ENCODE measurements at places on chromosomes 13 and 19.

- DNase-seq = no peak
Measured at GRCh38 chr19:1858412-1859081, 4.8 kb downstream of the KLF16 start.

- DNase-seq = no peak
Measured at GRCh38 chr13:39450176-39450575, 152.8 kb downstream of the LHFPL6 start.

GRCh38 chr13:111927181-111927540 is 139.8 kb upstream of the SOX1 start:
- DNase-seq = no peak

GRCh38 chr13:104006625-104007075 is 940.4 kb upstream of the SLC10A2 start:
- DNase-seq = no peak

- no peak for DNase-seq
Measured at GRCh38 chr13:97757807-97758206, 195.7 kb upstream of the IPO5 start.

GRCh38 chr19:10432736-10433130 is 12.4 kb downstream of the PDE4A start:
- DNase-seq = no peak

- DNase-seq = no peak
Measured at GRCh38 chr19:52307275-52307674, 10.3 kb downstream of the ZNF480 start.

- no peak for DNase-seq
Measured at GRCh38 chr13:34546344-34547250, 395.5 kb upstream of the NBEA start.

DNA sequence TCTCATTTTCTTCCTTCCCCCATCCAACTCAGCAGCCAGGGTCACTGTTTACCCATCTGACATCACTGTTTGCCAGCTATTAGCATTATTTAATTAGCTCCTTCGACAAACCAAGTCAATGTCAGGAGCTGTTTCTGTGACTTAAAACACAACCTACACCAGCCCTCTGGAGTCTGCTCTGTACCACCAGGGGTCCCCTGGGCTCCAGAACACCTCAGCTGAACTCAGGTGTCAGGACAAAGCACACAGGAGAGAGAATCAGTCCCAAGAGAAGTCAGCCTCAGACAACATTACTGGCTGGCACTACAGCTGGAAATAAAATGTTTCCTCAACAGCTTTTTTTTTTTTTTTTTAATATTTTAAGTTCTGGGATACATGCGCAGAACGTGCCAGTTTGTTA is 45.1 kb downstream of the DCLK1 start:
- DNase-seq = no peak

- peak; percentile 75 for DNase-seq
Measured at GRCh38 chr19:872266-872951, 12.9 kb downstream of the CFD start.

DNA sequence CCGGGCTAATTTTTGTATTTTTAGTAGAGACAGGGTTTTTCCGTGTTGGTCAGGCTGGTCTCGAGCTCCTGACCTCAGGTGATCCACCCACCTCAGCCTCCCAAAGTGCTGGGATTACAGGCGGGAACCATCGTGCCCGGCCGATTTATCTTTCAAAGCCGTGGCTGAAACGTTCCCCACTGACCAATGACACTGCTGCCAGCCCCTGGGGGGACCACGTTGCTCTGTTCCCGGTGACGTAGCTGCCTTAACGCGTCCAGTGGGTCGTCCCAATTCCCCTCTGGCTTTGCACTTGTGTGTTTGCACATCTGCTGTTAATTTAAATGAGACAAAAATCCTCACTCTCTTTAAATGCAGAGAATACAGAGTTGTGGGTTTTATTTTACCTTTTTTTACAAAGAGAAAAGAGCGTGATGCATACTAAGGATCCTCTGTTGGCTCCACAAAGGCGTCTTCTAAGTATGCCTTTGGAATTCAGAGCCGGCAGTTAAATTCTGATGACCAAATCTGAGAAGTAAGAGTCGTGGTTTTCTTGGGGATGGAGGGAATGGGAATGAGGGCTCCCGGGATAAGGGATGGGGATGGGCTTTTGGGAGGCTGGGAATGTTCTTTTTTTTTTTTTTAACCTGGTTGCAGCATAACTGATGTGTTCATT is 18.6 kb upstream of the LMTK3 start:
- DNase-seq = no peak

DNA sequence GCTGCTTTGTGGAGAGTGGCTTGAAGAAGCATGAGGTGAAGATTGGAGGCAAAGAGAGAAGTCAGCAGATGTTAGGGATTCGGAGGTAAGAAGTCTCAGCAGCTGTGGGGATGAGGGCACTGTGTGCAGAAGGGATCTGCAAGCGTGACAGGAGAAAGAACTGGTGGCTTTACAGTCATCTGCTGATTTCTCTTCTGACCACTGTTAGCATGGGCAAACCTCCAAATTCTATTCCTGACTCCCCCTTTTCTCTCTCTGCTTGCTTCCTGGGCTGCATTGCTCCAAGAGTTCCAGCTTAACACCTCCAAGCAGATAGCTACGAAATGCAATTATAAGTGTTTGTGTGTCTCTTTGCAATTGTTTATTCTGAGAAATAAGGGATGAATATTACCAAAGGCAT is 159.6 kb downstream of the GGACT start:
- DNase-seq = no peak

GRCh38 chr13:89953581-89953980 is 1393.9 kb upstream of the MIR17HG start:
- no peak for DNase-seq

- no peak for DNase-seq
Measured at GRCh38 chr19:30407068-30407709, 35.0 kb downstream of the ZNF536 start.

DNA sequence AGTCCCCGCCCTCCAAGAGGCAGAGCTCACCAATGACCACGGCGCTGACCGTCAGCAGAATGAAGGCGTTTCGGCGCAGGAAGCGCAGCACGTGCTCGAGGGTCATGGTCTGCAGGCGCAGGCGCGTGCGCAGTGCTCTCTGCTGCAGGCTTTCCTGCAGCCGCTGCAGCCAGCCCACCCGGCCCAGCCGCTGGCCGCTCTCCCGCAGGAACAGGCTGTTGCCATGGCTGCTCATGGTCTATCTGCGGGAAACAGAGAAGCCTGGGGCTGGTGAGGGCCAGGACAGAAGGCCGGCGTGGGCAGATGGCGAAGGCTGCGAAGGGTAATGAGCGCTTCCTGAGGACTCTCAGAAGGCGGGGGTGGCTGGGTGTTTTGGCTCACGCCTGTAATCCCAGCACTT is 7.0 kb downstream of the SLC1A6 start:
- no peak for DNase-seq

- DNase-seq = no peak
Measured at GRCh38 chr13:86318450-86318849, 519.2 kb upstream of the SLITRK6 start.

DNA sequence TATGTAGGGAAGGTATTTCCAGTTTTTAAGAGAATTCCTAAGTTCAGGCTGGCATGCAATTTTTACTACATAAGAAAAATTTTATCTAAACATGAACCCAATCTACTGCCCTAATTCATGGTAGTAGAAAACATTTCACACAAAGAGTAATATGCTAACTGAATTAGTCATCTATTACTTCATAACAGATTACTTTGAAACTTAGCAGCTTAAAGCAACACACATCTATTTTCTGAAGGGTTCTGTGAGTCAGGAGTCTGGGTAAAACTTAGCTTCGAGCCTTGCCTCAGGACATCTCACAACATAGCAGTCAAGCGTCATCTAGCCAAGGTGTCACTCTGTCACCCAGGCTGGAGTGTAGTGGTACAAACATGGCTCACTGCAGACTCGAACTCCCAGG is 537.5 kb downstream of the DCT start:
- no peak for DNase-seq

GRCh38 chr19:49952479-49952836 is 8.5 kb downstream of the SIGLEC11 start:
- no peak for DNase-seq

DNA sequence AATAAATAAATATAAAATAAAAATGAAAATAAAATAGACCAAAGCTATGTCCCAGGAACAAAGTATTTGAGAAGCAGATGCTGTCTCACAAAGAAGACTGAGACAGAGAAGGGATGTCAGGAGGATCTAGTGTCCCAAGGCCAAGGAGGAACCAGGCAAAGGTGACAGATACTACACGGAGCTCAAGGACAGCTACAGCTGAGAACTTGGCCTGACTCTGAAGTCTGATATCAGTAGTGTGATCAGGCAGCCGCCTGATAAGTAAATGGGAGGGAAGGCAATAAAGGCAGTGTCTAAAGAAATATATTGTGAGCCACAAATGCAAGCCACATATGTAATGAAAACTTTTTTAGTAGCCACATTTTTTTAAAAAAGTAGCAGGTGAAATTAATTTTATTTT is 20.4 kb upstream of the NANOS3 start:
- DNase-seq = no peak

- DNase-seq = no peak
Measured at GRCh38 chr13:29785978-29786377, 64.4 kb downstream of the UBL3 start.

- DNase-seq = peak; percentile 80
Measured at GRCh38 chr19:5993648-5994358, 15.9 kb upstream of the RANBP3 start.

GRCh38 chr13:41488124-41488523 is 30.8 kb downstream of the RGCC start:
- no peak for DNase-seq

GRCh38 chr13:32936716-32937115 is 79.5 kb upstream of the KL start:
- DNase-seq = no peak

GRCh38 chr19:49801401-49801888 is 11.6 kb downstream of the FUZ start:
- DNase-seq = peak; percentile 89

- DNase-seq = no peak
Measured at GRCh38 chr13:39540929-39541605, 61.9 kb downstream of the LHFPL6 start.

GRCh38 chr13:102597029-102597961 is 509 bp downstream of the TPP2 start:
- peak; percentile 41 for DNase-seq

GRCh38 chr13:24659239-24659638 is 21.0 kb upstream of the ATP12A start:
- no peak for DNase-seq

GRCh38 chr13:102462570-102462969 is 60.7 kb upstream of the FGF14 start:
- no peak for DNase-seq

DNA sequence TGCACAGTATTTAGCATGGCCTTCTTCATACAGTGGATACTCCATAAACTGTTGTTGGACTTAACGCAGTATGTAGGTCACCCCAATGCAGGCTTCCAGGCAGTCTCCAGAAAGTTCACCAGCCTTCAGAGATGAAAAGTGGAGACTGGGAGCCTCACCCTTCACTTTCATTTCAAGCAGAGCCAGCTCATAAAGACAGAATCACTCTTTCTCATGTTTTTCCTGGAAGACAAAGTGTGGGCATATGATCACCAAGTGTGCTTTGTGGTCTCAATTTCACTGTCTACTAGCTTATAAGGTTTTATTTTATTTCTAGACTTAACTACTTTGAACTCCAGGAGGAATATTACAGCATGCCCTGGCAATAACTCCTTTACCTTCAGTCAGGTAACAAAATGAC is 26.3 kb upstream of the TNFSF11 start:
- no peak for DNase-seq

DNA sequence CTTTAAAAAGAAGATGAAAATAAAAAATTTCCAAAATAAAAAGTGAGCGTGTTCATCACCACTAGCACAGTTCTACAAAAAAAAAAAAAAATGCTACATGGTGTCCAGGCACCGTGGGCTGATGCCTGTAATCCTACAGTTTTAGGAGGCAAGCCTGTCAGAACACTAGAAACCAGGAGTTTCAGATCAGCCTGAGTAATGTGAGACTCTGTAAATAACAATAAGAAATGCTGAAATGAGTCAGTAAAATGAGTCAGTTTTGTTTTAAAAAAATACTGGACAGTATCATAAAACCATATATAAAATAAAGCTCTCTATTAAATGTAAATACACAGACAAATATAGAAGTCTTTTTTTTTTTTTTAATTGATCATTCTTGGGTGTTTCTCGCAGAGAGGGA is 30.0 kb downstream of the ZNF91 start:
- DNase-seq = no peak

DNA sequence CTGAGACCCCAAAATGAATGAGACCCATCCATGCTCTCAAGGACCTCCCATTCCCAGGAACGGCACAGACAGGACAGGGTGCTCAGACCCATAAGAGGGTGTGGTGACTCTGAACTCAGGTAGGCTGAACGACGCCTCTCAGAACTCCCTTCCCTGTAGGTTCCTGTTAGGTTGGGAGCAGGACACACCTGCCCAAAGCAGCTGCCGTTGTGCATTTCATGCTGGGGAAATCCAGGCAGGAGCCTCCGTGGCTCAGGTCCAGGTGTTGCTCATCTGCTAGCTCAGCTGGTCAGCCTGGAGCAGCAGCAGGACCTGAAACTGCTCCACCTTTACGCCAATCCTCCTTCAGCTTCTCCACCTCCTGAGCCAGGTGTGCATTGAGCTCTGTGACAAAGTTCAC is 19.1 kb upstream of the TEX101 start:
- no peak for DNase-seq

DNA sequence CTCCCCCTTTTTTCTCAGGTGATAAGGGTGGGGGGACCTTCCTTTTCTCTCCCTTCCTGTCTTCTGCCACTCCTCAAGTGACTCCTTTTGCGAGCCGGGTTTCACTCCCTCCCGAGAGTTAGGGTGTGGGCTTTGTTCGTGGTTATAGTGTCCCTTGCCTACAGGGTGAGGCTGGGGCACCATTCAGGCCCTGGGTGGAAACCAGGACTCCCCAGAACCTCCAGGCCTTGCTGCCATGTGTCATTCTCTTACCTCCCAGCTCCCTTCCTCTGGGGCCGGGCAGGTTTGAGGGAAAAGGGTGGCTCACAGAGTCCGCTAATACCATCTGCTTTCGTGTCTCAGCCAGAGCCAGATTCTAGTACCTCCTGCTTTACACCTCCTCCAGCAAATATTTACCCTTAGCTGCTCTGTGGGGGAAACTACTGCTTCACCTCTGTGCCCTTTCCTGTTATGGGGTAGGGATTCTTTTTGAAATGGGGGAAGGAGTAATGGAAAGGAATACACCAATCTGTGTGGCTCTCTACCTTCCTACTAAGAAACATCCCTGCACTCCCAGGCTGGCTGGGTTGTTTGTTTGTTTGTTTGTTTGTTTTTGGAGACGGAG is 2.8 kb downstream of the ACTN4 start:
- no peak for DNase-seq

DNA sequence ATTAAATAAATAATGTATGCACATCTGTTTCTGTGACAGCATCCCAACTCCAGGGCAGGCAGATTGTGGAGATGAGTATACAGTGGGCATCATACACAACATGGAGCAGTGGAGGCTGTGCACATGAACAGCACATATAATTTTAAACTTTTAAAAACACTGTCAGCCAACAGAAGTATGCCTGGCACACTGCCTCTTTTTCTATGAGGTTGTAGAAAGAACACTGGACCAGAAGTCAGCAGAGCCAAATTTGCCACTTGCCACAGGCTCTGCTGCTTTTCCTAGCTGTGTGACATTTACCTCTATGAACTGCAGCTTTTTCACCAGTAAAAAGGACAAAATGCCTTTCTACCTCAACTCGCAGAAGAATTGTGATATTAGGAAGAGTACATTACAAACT is 118.7 kb downstream of the FRY start:
- DNase-seq = no peak
